ENCODE measurements at places on chromosomes 5 and 9.

DNA sequence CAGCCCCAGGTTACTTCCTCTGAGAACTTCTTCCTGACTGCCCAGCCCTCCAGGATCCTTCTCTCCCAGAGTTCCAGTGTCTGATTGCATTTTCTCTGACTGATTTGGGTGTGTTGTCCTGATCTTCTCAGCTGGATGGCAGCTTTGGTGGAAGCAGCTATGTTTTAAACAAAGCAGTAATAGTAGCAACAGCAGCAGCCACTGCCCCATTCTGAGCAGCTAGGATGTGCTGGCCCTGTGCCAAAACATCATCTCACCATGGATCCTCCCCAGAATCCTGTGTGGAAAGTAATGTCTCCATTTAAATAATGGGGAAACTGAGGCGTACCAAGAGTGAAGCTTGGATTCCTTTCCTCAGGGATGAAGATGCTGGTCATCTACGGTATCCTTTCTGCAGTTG is 46.4 kb upstream of the PSD2 start:
- DNase-seq = no peak

GRCh38 chr5:170628691-170629565 is 125.1 kb downstream of the KCNIP1 start:
- no peak for DNase-seq

DNA sequence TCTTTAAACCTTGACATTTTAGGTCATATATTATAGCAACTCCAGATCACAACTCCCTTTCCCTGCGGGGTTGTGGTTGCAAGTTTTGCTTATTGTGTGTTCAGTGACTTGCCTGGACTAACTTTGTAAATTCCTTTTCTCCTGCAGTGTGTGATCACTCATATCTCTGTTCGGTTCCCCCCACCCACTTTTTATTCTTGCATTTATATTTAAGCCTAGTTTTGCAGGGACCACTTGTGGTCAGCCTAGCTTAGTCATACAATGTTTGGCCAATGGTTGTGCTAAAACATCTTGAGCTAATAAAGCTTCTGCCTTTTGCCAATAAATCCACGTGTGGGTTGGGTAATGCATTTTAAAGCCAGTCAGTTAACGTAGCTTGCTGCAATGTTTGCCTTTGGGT is 146.5 kb upstream of the IRX4 start:
- DNase-seq = no peak

DNA sequence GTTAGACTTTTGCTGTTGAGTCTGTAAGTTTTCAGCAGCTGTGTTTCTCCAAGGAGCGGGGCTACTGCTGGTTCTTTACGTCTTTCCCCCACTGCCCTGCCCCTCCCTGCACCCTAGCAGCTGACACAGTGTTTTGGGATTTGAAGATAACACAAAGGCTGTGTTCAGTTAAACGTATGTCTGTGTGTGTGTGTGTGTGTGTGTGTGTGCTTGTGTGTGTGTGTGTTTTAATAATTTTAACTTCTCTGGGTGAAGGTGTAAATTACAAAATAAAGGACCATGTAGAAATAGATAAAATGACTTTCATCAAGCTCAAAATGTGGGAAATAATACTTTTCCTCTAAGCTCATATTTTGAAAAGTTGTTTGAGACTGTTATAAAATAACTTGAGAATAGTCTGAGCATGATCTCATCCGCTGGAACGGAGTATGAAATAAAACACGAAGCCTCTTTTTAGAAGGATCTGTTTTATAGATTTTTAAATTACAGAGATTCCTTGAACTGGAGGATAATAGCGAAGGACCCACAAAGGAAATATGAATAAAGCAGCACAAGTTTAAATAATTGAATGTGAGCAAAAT is 10.9 kb downstream of the ABL1 start:
- no peak for DNase-seq

DNA sequence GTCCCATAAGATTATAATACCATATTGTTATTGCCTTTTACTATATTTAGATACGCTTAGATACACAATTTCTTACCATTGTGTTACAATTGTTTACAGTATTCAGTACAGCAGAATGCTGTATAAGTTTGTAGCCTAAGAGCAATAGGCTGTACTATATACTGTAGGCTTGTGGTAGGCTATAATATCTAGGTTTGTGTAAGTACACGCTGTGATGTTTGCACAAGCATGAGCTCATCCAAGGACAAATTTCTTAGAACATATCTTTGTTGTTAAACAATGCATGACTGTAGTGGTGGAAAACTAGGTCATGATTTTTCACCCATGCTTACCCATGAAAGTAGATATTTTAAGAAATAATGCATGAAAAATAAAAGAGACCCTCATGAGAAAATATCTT is 509.4 kb upstream of the CDH18 start:
- DNase-seq = no peak

DNA sequence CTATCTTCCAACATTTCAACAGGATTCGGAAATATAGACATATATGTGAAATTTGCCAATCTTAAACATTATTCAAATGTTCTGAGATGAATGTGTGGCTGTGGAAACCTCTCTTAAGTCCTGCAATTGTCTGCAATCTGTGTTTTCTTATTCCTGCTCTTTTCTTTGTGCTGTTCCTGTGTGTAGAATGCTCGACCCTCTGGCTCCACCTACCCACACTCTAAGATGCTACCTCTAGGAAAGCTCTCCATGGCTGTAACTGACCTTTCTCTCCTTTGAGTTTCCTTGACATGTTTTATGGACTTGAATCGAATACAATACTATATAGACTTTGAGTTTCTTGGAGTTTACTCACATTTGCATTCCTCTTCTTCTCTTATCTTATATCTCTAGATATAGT is 120.6 kb upstream of the ASTN2 start:
- no peak for DNase-seq

- no peak for DNase-seq
Observed at GRCh38 chr5:52708463-52708862, 79.3 kb upstream of the ITGA1 start.

GRCh38 chr5:16502866-16503265 is 37.3 kb upstream of the ZNF622 start:
- no peak for DNase-seq

DNA sequence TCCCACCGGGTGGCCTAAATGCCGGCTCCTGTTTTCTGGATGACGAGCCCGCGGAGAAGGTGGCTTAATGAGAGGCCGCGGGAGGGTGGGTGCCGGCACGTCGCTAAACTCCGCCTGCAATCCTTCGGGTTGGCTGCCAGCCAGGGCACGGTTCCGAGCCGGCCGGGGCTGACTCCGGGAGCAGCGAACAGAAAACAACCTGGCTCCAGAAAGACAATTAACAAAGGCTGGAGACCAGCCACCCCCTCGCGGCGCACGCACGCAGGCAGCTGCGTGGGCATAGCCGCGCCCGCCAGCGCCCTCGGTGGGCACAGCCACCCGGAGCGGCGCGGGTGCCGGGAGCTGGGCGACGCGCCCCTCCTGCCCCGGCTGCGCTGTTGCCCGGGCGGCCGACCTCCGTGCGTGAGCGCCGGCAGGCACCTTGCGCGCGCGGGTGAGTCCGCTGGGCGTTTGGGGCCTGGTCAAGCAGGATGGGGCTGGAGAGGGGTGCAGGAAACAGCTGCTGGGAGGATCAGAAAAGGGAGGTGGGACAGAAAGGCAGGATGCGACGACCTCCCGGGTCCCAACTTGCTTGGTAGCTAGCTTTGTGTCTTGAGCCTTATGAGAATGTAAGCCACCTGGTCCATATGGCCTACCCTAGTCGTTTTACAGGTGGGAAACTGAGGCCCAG is at the start of gene ARHGEF37:
Gene ARHGEF37 (plus strand): TSS at position 307 of the 670 bp plus-strand sequence. CDS start 16,272 bp downstream, outside the sequence.
- no peak for DNase-seq

DNA sequence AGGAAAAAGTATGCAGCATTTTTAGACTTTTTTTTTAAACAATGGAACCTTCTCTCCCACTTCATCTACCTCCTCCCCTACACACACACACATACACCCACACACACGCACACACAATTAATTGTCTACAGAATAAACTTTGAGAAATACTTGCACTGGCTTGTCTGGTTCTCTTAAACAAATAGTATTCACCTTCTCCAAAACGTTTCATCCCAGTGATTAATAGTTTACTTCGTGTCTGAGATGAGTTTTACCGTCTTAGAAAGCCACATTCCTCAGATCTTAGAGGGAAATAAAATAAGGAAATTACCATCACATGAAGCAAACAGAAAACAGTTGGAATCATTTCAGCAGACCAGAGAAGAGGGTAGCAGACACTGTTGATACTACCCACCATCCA is 570.6 kb upstream of the CLINT1 start:
- no peak for DNase-seq

DNA sequence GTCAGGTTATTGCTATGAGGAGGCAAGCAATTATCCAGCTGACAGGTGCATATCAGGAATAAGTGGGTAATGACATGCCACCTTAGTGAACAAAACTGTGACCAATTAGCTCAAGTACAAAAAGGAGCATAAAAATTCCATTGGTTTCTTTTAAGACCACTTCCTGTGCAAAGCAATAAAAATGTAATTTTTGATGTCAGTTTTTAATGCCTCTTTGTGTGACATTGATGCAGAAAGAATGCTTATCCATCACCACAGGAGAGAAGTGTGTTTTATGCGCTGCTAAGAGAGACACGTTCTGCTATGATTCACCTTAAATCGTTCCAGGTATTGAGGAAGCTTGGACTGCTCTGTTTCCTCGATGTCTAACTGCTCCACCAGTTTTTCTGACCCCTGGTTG is 96.7 kb downstream of the MRPS27 start:
- DNase-seq = no peak

- DNase-seq = no peak
Observed at GRCh38 chr5:176800024-176800423, 10.3 kb upstream of the UNC5A start.

- DNase-seq = no peak
Observed at GRCh38 chr5:51651889-51652288, 268.6 kb downstream of the ISL1 start.

DNA sequence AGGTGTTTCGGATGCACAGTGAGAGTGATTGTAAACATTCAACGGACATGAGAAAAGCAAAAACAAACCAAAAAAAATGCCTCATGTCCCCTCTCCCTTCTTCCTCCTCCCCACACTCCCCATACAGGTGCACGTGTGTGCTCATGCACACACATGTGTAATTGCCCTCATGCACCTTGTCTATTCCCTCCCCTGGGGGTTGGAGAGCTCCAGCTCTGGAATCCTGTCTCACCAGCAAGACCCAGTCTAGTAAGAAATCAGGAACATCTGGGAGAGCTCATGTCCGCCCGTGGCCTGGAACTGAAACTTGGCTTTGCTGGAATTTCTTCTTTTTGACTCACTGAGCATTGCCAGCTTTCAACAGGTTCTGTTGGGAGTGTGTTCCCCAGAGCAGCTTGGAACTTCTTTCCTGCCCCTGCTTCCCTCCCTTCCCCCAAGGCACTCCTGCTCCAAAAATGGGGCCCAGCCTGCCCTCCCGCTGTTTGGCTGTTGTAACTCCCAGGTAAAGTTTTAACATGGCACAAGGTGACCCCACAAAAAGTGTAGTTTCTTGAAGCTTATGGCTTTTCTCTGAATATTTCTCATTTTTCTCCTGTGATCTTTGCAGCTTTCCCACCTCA is 190.1 kb downstream of the NR3C1 start:
- no peak for DNase-seq

DNA sequence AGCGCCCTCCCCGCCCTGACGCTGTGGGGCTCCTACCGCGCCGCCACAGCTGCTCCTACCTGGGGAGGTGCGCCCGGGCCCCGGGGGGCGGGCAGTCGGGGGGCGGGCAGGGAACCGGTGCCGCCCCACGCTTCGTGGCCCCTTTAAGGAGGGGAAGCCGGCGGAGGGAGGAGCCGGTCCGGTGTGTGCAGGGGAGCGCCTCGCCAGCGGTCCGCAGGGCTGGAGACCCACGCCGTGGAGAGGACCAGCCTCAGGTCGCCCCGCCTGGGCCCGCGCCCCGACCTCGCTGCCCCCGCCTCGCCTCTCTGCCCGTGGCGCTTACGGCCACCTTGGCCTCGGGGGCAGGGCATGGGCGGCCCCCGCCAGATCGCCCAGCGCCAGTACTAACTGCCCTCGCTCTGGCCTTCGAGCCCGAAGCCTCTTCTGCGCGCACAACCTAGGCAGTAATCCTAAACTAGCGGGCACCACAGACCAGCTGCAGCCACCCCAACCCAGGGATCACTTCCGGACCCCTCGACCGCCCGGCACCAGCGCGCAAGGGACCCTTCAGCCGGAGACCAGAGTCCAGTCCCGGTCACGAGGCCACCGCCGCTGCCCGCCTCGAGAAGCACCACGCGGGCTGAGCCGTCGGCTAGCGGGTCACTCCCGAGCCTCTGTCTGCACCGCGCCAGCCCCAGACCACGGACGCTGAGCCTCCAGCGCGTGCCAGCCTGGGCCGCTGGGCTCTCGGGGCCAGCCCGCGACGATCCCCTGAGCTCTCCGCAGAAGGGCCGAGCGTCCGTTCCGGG is at the start of gene FOXE1:
Gene FOXE1 (plus strand): TSS at position 171 of the 788 bp plus-strand sequence. CDS start 689 bp downstream, outside the sequence.
- no peak for DNase-seq

Measured in hematopoietic multipotent progenitor cell (in vitro differentiated cells).